Nephron progenitor cell (in vitro differentiated cells): ENCODE measurements at places on chromosomes 5 and 9.

DNA sequence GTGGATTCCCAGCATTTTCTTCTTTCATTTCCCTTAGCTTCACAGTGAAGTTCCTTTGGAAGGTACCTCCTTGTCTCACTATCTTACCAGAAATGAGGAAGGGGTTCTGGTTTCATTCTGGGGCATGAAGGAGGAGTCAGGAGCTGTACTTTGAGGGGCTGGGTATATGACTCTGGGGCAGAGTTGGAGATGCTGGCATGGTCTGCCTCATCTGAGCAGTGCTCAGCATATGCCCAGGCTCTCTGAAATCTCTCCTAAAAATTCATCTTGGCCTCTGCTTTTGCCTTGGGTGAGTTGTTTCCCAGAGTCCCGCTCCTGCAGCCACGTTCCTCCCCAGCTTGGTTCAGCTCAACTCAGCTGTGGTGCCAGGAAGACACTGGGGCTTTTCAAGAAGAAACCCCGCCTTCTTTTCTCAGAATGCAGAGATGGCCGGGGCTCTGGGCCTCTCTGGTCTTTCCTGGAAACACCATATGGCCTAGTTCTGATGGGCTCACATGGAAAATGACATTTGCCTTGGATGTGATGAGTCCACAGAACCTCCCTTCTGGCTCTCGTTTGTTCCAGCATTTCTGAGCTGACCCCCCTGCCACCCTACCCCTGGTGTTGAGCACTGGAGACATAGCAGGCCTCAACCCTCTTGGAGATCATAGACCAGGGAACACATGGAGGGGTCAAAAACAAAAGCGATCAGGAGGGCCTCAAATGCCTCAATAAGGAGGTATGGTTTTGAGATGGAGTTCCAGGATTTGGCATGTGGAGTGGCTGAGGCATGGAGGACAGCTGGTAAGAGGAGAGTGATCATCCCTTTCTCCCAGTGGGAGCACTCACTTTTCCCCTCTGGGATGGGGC, 12.0 kb upstream of the TGFBR1 start:
- no peak for DNase-seq

DNA sequence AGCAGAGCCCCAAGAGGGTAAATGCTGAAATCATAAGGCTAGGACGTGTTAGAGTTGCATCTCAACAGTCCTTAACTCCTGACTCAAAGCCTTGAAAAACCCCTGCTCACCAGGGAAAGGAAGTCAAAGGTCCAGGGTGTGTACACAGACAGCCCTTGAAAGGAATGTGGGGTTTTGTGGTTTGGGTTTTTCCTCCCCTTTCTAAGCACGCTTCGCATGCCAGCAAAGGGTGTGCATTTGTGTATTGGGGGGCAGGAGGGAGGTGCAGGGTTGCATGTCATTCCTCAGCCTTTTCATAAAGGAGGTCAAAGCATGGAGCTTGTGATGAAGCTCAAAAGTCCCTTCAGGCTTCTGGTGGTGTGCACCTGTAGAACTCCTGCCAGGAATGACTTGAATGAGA, 17.3 kb upstream of the XPA start:
- no peak for DNase-seq

DNA sequence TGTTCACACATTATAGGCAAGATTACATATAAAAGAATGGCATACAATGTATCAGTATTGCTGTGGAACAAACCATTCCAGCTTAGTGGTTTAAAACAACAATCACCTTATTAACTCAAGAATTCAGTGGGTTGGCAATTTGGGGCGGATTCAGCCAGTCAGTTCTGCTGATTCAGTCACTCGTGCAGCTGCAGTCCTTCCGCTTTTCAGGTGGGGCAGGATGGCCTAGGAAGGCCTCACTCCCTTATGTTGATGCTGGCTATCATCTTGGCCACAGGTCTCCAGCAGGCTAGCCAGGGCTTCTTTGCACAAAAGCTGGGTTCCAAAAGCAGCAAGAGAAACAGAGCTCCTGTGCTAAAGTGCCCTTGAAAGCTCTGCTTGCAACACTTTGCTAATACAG, 150.6 kb downstream of the MCTP1 start:
- no peak for DNase-seq

DNA sequence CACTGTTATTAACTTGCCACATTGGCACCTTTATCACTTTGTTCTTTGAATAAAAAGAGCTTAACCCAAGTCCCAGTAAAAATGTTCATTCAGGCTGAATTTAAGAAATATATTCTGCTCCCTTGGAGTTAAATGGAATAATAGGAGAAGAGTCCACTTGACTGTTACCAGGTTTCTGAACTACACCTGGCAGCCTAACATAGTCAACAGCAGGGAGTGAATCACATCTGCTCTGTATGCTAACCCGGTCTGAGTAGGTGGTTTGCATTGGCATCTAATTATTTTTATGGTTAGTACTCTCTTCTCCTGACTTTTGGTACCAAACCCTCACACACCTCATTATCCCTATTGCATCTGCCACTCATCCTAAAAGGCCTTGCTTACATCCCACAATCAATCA, 86.7 kb downstream of the STK32A start:
- no peak for DNase-seq

- DNase-seq, result no peak
These were observed 118.7 kb downstream of the TENT4A start for GRCh38 chr5:6831678-6832671.

DNA sequence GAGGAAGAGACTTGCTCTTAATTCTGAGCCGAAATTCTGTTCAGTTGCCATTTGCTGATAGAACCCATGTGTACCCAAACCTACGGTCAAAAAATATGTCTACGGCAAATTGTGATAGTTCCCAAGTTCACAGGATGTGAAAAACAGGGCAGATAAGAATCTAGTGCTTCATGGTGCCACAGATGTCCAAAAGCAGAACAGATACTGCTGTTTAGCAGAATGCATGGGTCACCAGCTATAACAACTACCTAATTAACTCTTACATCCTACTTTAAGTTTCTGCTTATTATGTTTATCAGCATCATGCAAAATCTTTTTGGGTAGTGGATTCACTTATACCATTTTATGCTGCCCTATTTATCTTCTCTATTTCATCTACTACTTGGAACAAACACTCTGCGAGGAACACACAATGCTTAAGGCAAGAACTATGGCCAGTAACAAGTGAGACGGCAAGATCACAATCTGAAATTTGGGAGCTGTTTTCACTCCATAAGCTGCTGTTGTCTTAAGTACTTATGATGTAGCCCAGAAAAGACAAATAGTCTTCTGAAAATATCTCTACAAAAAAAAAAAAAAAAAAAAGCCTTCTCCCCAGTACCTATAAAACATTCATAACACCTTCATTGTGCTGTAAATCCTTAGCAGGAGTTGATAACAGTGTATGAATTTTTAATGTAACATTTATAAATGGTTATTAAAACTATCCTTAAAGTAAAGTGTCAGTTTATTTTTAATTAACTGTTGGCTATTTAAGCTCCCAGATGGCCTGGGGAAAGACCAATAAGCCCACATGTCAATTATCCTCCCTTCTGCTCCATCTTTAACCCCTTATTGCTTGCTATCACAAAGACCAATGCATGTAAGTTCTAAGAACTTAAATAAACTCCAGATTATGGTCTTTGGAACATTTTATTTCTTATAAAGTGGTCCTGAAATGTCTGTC, 232.3 kb downstream of the TLR4 start:
- DNase-seq, result no peak

DNA sequence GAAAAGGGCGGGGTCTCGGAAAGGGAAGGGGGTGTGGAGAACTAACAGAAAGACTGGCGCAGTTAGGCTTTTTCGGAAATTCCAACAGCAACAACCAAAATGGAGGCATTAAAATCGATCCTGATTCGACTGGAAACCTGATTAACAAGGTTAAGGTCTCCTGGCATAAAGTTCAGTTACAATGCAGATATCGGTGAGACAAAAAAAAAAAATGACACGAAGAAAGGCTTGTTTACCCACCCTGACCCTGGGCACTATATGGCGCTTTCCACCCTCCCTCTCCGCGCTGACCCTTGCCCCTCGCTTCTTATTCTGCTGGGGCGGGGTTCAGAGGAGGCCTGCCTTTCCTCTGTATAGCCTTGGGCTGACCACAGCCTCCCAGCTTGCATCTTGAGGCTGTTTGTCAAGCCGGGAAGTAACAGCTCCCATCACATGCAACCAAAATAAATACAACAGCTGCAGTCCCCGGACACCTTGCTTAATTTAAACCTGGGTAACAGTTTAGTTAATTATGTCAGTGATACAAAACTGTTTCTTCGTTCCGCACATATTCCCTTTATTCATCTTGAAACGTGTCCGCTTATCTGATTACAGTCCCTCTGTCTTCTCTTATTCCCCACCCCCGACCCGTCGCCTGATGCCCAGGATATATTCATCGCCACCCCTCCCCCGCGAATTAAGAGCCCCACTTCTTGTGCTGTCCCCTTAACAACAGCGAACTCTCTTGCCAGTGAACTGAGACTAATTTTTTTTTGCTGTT, 795 bp upstream of the PJA2 start:
- DNase-seq, result peak; percentile 79

DNA sequence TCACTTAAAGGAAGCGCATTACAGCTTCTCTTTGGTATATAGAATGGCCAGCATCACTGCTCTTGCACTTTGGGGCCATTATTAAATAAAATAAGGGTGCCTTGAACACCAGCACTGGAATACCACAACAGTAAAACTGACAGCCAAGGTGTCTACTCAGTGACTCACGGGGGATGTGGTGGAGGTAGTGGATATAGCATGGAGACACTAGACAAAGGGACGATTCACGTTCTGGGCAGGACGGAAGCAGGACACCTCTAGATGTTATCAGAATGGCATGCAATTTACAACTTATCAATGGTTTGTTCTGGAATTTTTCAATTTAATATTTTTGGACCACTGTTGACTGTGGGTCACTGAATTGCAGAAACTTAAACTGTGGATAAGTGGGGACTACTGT, 32.9 kb upstream of the PDE8B start:
- DNase-seq, result no peak

DNA sequence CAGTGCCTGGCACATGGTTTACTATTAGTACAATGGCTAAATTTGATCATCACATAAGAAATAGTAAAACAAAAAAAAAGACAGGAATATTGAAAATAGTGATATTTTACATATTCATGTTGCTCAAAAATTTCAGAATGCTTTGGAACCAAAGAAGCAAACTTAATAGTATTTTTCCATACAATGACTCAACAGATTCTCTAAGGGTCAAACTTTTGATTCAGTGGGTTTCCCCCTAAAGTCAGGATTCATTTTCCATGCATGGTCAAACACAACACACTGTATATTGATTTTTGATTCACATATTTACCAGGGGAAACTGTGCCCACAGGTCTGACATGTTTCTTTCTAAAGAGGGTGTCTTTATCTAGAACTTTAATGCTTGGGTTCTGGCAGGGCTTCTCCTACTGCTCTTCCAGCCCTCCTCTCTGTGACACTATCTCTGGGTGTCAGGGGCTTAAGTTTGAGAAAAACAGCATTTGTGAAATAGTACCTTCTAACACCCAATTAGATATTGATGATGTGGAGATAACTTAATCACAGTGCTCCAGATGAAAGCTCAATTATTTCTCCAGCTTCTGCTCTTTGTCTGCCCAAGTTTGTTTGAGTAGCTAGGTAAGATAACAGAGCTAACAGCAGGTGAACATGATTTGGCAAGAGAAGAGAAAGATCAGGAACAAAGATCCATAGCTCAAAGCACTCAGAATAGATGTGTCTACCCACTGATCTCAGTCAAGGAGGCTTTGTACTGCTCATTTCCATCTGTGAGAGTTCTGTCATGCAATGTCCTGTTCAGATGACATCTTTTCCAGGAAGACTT, 35.5 kb upstream of the ELL2 start:
- no peak for DNase-seq

- DNase-seq, result no peak
These were observed 16.2 kb downstream of the UHRF2 start for GRCh38 chr9:6428940-6429889.

DNA sequence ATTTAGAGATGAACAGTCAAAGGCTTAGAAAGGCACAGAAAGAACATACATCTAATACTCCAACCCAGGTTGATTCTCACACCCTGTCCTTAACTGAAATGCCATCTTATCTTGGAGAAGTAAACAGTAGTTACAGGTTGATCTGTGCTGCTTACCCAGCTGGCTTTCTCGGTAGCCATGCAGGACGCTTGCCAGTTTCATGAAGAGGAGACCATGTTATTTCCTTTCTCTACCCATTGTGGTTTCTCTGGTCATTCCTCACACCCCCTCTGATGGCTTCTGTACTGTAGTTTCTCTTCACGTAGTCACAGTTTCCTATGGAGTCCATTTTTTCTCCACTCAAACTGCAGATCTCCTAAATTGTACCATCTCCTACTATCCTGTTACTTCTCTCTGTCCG, 206.0 kb downstream of the SGCD start:
- no peak for DNase-seq

- DNase-seq, result peak; percentile 89
These were observed 34.1 kb upstream of the RAPGEF1 start for GRCh38 chr9:131773911-131774379.

- no peak for DNase-seq
These were observed 63.0 kb upstream of the SELENOP start for GRCh38 chr5:42874621-42875198.

GRCh38 chr5:111254613-111255012, 30.4 kb downstream of the CAMK4 start:
- no peak for DNase-seq

GRCh38 chr9:77710316-77710715, 62.2 kb upstream of the GNA14 start:
- DNase-seq, result no peak

GRCh38 chr9:134782921-134783698, 97.5 kb upstream of the FCN2 start:
- no peak for DNase-seq

DNA sequence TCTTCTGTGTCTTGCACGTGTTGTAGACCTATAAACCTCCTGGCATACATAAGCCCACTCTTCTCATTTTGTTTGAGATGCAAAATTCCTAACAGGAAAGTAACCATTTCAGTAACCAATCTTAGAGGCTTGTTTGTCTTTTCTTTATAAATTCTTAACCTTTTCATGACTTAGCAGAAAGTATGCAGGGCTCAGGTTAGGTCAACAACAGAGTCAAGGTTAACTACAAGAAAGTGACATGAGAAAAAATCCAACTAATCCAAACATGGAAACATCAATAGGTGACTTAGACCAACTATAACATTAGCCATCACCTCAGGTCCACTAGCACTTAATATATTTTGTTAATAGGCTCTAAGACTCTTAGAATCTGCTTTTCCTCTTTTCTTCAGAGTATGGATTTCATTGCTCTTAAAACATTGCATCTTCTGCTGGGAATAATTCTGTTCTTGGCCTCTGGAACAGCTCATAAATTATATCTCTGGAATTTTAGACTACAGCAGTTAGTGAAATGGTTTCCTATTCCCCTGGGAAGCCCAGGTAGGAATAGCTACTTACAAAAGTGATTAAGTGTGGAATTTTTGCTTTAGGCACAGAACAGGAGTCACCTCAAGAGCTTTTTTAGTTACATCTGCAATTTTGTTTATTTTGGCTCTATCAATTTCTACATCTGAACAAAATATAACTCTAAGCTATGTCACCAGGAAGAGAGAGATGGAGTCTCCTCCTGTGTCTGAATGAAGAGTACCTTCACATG, 155.3 kb upstream of the ANKRD55 start:
- DNase-seq, result no peak
